Naive thymus-derived CD4-positive, alpha-beta T cell (primary cell): ENCODE measurements at places on chromosomes 3 and 15. TPM values are rescaled to one million over a fixed set of nuclear protein-coding genes. Genes with fewer than 3 reads are reported as not detected.

The C3orf52 gene
- 9.8 and 12.3 TPM in 2 replicates for total RNA-seq

DNA sequence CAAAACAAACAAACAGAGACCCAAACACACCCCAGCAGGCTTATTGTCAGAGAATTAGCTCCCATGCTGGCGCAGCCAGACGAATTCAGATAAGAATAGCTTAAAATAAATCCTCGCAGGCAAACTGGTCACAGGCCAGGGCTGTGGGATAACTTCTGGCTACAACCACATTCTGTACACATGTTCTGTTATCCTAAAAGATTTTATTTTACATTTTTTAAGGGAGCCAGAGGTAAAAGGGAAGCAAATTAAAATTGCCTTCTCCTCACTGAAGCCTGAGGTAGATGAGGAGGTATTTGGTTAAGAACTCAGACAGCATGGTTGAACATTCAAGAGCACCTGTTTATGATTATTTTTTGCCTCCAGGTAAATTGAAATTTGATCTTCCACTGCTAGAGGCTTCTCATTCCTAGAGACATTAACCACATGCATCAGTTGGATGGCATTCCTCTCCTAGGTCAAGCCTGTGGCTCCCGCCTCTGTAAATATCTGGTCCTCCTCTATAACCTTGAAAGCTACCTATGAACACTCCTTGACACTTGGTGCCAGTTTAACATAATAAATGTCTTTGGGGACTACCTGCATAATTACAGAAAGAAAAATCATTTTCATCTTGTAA lies 190.3 kb downstream of the SATB1 start:
- no peak for DNase-seq

GRCh38 chr15:39411102-39411989 lies 169.5 kb upstream of the THBS1 start:
- no peak for DNase-seq

- no peak for DNase-seq
Observed at GRCh38 chr15:73873456-73873855, at the start of gene TBC1D21. TSS of gene TBC1D21 (plus strand) at chr15:73873564. CDS start at chr15:73873710, 146 bp downstream.

The CELSR3 gene
- total RNA-seq, result 8.3 and 8.7 TPM in 2 replicates

- DNase-seq, result no peak
Observed at GRCh38 chr15:96053031-96053780, 277.3 kb upstream of the NR2F2 start.

- no peak for DNase-seq
Observed at GRCh38 chr3:60598671-60599070, 652.6 kb downstream of the FHIT start.

GRCh38 chr3:31833391-31834190 lies 147.5 kb downstream of the OSBPL10 start:
- DNase-seq, result no peak

DNA sequence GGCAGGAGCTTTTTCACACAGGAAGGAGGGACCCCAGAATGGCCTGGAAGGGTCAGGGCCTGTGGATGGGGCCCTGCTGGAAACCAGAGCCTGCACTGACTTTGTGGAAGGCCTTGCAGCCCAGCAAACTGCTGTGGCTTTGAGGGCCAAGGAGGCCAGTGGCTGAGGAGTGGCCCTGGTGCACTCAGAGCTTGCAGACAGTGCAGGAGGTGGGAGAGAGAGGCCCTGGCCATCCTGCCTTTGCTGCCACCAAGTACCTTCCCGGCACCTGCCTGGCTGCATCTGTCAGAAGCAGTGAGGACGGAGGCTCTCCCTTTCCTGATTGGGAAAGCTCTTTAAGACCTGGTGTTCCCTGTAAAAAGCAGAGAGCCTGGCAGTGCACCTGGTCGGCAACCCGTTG lies 6.4 kb downstream of the PSTPIP1 start:
- DNase-seq, result no peak

The TM4SF1 gene
- not detected for total RNA-seq

- DNase-seq, result no peak
Observed at GRCh38 chr3:63687278-63688225, 35.1 kb downstream of the SNTN start.

- no peak for DNase-seq
Observed at GRCh38 chr3:122636697-122637096, 43.9 kb upstream of the PARP14 start.

DNA sequence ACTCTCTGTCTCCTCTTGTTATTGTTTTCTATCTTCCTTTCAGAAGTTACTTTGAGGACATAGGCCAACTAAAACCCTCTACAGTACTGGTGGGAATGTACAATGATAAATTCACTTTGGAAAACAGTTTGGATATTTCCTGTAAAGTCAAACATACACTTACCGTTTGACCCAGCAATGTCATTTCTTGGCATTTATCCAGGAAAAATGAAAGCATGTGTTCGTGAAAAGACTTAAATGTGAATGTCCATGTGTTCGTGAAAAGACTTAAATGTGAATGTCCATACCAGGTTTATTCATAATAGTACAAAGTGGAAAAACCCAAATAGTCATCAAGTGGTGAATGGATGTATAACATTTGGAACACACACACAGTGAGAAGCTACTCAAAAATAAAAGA lies 361.5 kb upstream of the DPH6 start:
- no peak for DNase-seq
